ENCODE measurements at places on chromosomes 6 and 20. TPM values are rescaled to one million over a fixed set of nuclear protein-coding genes. Genes with fewer than 3 reads are reported as not detected.

Gene PRSS16
- total RNA-seq = 12.6 TPM

Gene SLC22A7
- not detected for total RNA-seq

Gene ZBTB12
- 4.1 TPM for total RNA-seq

Gene TAGAP
- 0.34 TPM for total RNA-seq

Gene ELOVL2
- total RNA-seq = under 0.01 TPM

Gene SRSF3
- total RNA-seq = 284 TPM

Gene CRIP3
- total RNA-seq = not detected

Gene OR2J3
- total RNA-seq = not detected

Gene HSPA12B
- total RNA-seq = not detected

Gene RAB44
- total RNA-seq = under 0.01 TPM
